ENCODE measurements at places on chromosomes 11 and 22.
A peak's percentile ranks its signal among the peaks of the same experiment; 100 is the strongest.

DNA sequence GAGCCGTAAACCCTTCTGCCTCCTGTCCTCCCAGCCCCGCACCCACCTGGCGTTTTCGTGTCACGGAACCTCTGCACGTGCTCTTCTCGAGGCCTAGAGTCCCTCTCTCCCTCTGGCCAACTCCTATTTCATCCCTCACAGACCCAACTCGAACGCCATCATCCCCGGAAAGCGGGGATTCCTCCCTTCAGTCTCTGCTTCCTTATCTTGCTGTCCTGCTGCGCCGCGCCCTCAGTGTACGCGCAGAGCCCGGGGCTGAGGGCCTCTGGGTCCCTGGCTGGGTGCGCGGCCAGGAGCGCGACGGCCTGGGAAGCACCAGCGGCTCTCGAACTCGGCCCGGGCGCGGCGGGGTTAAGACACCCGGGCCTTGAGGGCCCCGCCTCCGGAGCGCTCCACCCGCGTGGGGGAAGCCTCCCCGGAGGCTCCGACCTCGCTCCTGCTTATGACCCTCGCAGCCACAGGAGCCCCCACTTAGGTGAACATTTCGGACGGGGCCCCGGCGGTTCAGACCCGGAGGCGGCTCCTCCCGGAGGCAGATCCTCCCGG lies 398 bp upstream of the ATG16L2 start:
- DNase-seq: no peak

GRCh38 chr11:11038352-11038751 lies 180.5 kb upstream of the ZBED5 start:
- no peak for DNase-seq

DNA sequence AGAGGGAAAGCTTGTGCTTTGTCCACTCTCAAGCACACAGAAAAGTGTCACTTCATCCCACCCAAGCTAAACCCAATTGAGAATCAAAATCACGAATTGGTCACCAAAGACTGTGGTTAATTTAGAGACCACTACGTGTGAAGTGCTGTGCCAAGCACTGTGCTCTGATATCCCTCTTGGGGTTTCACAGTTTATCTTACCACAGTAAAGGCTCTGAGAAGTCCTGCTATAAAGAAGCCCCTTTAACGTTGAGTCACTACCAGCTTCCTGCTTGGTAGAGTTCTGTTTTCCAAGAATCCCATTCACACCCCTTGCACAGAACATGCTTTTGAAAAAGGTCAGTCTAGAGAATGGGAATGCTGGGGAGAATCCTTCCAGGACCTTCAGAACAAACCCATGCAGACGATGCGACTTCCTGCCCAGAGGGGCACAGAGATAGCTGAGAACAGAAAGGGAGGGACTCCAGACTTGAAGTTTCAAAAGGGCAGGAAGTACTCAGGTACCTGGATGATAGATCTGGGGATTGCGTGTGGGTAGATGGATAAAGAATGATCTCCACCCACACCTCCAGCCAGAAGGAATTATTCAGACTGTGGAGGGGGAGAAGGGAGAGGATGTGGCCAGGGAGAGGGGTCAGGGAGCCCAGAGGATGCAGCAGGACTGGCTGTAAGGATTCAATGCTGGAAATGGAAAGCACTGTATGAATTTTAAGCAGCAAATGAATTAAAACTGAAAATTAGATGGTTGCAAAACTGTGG lies 18.1 kb upstream of the TSPAN18 start:
- no peak for DNase-seq

DNA sequence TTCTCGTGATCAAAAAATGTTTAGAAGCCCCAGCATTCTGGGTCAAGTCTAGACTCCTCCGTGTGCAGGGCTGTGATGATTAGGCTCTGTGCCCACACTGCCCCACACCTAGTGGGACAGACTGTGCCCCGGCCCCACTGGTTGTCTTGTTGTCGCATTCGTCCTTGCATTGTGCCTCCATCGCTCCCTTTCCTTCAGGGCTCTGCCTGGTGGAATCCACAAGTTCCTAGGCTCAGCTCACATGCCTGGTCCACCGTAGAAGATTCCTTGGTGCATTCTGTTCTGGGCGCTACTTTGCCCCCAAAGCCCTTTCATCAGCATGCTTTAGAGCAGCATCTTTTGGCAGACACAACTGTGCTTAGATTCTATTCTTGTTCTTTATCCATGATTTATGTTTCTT lies 23.5 kb upstream of the THY1 start:
- no peak for DNase-seq

- no peak for DNase-seq
Observed at GRCh38 chr11:3833449-3833848, 7.3 kb downstream of the RHOG start.

DNA sequence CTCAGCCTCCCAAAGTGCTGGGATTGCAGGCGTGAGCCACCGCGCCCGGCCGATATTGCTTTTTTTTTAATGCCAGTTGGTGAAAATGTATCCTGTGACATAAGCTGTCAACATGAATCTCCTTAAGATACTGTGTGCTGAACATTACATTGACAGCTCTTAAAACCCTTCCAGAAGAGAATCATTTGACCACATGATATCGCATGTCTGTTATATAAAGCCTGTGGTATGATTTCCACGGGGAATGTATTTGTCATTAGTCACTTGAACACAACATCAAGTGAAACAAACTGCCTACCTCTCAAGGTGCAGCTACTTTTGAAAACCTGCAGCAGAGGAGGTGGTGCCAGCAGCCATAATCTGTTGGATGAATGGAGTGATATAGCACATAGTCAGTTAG lies 67.0 kb downstream of the BCL2L13 start:
- DNase-seq: no peak

GRCh38 chr11:33802194-33802950 lies 28.1 kb upstream of the FBXO3 start:
- DNase-seq: peak; percentile 31

DNA sequence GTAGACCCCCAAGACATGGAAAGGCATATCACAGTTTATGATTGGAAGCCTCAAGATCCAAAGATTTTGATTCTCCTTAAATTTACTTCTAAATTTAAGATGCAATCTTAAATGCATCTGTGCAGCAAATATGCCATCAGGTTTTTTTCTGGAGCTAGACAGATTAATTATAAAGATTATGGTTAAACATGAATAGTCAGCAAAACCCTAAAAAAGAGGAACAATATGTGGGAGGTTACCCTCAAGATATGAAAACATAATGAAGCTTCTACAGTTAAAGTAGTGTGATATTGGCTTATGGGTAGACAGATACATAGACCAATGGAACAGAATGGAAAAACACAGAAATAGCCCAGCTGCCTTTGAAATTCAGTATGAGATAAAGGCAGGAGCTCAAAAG lies 31.7 kb downstream of the OR8B12 start:
- no peak for DNase-seq

DNA sequence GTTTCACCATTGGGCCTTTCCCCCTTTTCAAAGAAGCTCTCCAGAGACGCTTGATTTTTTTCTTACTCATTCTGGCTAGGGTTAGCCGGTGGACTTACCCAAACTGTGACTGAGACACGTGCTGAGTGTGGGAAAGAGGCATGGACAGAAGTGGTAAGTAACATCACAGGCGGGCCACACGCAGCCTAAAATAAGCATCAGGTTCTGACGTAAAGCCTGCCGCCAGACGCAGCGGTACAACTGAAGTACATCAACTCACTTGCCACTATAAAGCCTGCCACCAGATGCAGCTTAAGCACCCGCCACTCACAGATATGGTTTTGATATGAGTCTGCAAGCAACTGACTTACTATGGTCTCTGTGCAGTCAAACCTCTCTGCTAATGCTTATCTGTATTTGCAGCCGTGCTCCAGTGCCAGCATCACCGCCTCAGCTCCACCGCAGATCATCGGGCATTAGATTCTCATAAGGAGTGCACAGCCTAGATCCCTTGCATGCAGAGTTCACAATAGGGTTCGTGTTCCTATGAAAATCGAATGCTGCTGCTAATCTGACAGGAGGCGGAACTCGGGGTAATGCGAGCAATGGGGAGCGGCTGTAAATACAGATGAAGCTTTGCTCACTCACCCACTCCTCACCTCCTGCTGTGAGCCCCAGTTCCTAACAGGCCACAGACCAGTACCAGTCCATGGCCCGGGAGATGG lies 58.8 kb downstream of the PHF21B start:
- no peak for DNase-seq

- no peak for DNase-seq
Observed at GRCh38 chr11:83116015-83116641, 40.8 kb upstream of the PCF11 start.

- no peak for DNase-seq
Observed at GRCh38 chr11:77470504-77470903, 3.4 kb downstream of the PAK1 start.

- peak; percentile 95 for DNase-seq
Observed at GRCh38 chr11:69352715-69353319, 58.9 kb downstream of the MYEOV start.

DNA sequence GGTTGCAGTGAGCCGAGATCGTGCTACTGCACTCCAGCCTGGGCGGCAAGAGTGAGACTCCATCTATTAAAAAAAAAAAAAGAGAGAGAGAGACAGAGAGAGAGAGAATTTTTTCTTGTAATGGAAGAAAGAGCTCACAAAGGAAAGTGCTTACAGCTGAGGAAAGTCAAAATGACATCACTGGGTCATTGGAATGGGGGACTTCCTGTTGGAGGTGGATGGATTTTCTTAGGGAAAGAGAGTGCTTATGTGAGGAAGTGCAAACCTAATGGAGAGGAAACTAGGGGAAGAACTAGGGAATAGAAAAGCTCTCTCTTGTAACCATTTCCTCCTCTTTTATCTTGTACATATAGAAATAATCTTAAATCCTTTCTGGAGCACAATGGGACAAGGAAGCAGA lies 6.3 kb upstream of the PIWIL4 start:
- no peak for DNase-seq

- DNase-seq: no peak
Observed at GRCh38 chr11:68704887-68705286, 20.5 kb downstream of the GAL start.

GRCh38 chr11:35389897-35390465 lies 29.4 kb downstream of the SLC1A2 start:
- no peak for DNase-seq

DNA sequence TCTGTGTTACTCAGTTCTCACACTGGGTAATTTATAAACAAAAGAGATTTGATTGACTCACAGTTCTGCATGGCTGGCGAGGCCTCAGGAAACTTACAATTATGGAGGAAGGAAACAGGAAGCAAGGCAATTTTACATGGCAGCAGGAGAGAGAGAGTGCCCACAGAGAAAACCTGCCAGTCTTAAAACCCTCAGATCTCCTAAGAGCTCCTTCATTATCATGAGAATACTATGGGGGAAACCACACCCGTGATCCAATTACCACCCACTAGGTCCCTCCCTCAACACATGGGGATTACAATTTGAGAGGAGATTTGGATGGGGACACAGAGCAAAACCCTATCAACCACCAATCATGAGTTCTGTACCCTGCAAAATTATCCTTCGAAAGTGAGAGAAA lies 1180.8 kb downstream of the JRKL start:
- no peak for DNase-seq

- no peak for DNase-seq
Observed at GRCh38 chr11:76415073-76415472, 29.7 kb upstream of the EMSY start.

GRCh38 chr22:43826142-43827002 lies 14.3 kb upstream of the EFCAB6 start:
- DNase-seq: peak; percentile 29

- DNase-seq: no peak
Observed at GRCh38 chr11:61460474-61460881, 30.6 kb downstream of the SDHAF2 start.

- DNase-seq: no peak
Observed at GRCh38 chr11:116792869-116793771, 1.4 kb upstream of the APOA5 start.

DNA sequence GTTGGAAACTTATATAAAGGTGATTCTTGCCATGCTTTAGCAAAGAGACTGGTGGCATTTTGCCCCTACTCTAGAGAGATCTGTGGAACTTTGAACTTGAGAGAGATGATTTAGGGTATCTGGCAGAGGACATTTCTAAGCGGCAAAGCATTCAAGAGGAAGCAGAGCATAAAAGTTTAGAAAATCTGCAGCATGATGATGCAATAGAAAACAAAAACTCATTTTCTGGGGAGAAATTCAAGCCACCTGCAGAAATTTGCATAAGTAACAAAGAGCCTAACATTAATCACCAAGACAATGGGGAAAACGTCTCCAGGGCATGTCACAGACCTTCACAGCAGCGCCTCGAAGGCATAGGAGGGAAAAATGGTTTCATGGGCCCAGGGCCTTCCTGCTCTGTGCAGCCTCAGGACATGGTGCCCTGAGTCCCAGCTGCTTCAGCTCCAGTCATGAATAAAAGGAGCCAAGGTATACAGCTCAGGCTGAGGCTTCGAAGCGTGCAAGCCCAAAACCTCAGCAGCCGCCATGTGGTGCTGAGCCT lies 83.4 kb downstream of the MRTFA start:
- DNase-seq: no peak

- DNase-seq: no peak
Observed at GRCh38 chr22:35850831-35851230, 133.2 kb downstream of the APOL5 start.

GRCh38 chr11:114401311-114401710 lies 845 bp downstream of the RBM7 start:
- DNase-seq: no peak

- no peak for DNase-seq
Observed at GRCh38 chr11:118980191-118980881, 8.8 kb downstream of the FOXR1 start.

- no peak for DNase-seq
Observed at GRCh38 chr11:57758174-57758573, 3.4 kb upstream of the CTNND1 start.

- no peak for DNase-seq
Observed at GRCh38 chr11:70910835-70911234, 341.5 kb downstream of the SHANK2 start.

DNA sequence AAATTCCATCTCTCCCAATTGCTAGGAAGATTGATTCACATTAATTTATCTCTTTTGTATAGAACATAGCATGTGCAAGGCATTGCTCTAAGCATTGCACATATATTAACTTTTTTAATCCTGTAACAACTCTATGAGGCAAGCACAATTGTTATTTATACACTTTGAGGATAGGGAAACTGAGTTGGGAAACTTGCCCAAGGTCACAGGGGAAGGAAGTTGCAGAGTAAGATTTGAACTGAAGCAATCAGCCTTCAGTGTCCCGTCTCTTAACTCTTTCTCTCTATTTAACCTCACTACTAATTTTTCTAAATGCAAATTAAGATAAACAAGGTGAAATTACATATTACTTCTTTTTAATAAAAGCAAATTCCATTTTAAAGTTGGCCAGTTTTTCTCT lies 22.2 kb downstream of the OR56B4 start:
- DNase-seq: no peak

DNA sequence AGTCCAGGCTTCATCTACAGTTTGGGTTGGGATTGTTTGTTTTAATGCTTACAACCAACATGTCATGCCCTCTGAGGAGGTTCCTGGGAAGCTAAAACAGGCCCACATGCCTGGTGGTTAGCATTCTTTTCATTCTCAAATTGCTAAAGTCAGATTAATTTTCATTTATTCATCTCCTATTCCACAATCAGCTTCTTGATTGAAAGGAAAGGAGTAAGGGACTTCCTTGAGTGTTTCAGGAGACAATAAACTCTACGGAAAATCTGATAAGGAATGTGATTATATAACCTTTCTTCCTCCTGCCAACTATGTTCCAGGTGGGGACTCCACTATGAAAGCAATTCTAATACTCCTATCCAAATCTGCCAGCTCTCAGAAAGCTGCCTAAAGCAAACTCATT lies 30.8 kb downstream of the MRTFA start:
- DNase-seq: no peak

All from HS-5 (cell line).